ENCODE measurements at places on chromosomes 7 and 10.
A peak's percentile ranks its signal among the peaks of the same experiment; 100 is the strongest.

- DNase-seq = no peak
These were observed 48.7 kb downstream of the CH25H start for GRCh38 chr10:89158446-89158845.

- DNase-seq = no peak
These were observed 428.3 kb upstream of the NPVF start for GRCh38 chr7:25656581-25657026.

- DNase-seq = no peak
These were observed 100.1 kb downstream of the ADAM22 start for GRCh38 chr7:88034083-88034695.

DNA sequence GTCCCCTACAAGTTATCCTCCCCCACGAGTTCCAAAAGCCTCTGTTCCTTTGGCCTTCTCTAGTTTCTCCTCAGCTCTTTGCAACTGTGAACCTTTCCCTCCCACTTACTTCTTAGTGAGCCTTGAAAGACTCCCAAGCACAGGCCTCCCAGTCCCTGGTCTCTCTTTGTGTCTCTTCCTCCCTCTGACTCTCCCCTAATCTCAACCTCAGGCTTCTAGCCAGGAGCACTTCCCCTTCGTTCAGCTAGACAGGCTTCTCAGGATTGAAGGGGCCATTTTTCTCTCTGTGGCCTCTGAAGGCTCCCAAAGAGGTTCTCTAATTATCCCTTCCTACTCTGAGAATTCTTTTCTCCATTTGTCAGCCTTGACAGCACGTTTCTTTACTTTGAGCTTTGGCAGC lies 50.2 kb upstream of the PHYHIPL start:
- DNase-seq = peak; percentile 52

GRCh38 chr7:44372560-44373417 lies 47.4 kb upstream of the CAMK2B start:
- no peak for DNase-seq

GRCh38 chr7:154965014-154965413 lies 37.9 kb downstream of the PAXIP1 start:
- DNase-seq = no peak

- DNase-seq = no peak
These were observed 6.9 kb upstream of the ZNF316 start for GRCh38 chr7:6630007-6630849.

DNA sequence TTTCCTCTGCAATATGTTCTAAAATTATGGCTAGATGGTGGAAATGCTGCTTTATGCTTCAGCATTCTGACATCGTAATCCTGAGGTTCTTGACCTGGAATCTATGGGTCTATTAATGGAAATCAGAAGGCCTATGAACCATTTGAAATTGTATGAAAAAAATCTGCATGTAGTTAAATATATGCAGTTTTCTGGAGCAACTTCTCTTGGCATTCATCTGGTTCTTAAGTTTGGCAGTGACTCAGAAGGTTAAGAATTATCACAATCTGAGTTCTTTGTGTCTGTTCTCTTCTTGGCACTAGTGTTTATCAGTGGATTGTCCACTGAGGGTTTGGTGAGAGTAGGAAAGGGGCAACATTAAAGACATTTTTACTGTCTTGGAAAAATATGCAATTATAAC lies 71.1 kb upstream of the FZD1 start:
- no peak for DNase-seq

GRCh38 chr10:125721035-125721434 lies 1.5 kb downstream of the EDRF1 start:
- no peak for DNase-seq

- no peak for DNase-seq
These were observed 11.5 kb downstream of the CISD1 start for GRCh38 chr10:58280477-58280876.

GRCh38 chr7:151276666-151277590 lies 28.4 kb upstream of the SMARCD3 start:
- peak; percentile 35 for DNase-seq

- DNase-seq = no peak
These were observed 633.9 kb upstream of the POT1 start for GRCh38 chr7:125563557-125563956.

DNA sequence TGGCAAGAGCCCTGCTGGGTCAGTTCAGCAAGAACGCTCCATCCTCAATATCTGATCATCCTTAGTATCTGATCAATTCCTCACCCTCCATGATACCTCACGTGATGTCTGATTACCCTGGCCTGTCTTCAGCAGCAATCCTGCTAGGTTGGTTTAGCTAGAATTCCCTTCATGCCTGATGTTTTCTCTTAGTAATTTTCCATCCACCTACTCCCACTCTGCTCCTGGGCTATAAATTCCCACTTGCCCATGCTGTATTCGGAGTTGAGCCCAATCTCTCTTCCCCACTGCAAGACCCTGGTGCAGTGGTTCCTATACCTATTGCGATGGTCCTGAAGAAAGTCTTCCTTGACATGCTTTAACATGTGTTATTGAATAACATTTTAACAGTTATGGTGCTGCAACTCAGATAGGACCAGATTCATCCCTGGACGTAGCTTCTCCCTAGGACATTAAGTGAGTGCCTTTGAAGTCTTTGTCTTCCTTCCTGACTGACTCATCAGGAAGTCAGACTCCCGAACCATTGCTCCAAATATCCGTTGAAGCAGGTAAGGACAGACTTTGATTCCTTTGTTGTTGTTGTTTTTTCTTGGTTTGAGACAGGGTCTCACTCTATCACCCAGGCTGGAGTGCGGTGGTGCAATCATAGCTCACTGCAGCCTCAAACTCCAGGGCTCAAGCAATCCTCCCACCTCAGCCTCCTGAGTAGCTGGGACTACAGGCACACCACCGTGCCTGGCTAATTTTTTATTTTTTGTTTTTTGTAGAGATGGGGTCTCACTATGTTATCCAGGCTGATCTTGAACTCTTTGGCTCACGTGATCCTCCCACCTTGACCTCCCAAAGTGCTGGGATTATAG lies 29.4 kb upstream of the CLDN3 start:
- DNase-seq = no peak

DNA sequence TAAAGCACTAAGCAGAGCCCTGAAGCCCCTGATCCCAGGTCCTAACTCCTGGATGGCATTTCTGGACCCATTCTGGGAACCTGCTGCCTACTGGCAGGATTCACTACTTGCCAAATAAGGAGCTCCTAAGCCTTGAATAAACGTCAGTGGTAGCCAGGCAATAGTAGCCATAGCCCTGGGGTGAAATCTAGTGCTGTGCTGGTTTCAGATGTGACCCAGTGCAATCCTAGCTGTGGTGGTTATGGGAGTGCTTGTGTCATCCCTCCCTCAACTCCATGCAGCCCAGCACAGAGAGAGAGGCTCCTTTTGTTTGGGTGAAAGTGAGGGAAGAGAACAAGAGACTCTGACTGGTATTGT lies 43.7 kb downstream of the PCLO start:
- DNase-seq = no peak

GRCh38 chr10:6224781-6225180 lies 22.0 kb downstream of the PFKFB3 start:
- DNase-seq = no peak

- no peak for DNase-seq
These were observed 170.5 kb upstream of the NPSR1 start for GRCh38 chr7:34487391-34488115.

DNA sequence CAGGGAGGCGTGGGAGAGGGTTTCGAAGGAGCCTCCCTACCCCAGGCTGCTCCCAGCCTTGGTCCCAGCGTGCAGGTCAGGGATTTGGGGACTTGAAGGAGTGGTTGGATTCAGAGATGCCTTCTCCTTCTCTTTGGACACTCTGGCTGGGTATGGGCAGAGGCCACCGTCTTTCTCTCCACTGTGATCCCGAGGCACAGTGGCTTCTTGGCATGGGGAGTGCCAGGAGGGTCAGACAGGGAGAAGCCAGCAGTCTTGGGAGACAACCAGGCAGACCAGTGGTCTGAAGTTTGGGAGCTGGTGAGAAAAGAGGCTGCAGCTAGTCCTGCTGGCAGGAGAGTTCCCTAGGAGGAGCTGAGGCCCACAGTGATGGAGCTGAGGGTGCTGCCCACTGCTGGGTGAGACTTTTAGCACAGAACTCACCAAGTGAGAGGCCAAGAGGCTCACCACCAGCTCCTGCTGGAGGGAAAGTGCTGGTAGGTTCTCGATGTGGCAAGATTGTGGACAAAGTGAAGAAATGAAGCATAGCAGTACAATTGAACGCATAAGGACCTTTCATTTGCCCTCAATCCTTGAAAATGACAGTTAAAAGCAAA lies 35.2 kb upstream of the WDFY4 start:
- DNase-seq = no peak

GRCh38 chr10:72162978-72163377 lies 52.8 kb upstream of the ANAPC16 start:
- DNase-seq = no peak

DNA sequence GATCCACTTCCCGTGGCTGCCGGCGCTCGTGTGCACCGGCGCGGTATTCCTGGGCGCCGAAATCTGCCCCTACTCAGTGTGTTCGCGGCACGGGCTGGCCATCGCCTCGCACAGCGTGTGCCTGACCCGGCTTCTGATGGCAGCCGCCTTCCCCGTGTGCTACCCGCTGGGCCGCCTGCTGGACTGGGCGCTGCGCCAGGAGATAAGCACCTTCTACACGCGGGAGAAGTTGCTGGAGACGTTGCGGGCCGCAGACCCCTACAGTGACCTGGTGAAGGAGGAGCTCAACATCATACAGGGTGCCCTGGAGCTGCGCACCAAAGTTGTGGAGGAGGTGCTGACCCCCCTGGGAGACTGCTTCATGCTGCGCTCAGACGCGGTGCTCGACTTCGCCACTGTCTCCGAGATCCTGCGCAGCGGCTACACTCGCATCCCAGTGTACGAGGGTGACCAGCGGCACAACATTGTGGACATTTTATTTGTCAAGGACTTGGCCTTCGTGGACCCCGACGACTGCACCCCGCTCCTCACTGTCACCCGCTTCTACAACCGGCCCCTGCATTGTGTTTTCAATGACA lies 1.3 kb downstream of the CNNM1 start:
- DNase-seq = no peak

GRCh38 chr10:104483582-104483981 lies 129.9 kb downstream of the CFAP58 start:
- DNase-seq = no peak

DNA sequence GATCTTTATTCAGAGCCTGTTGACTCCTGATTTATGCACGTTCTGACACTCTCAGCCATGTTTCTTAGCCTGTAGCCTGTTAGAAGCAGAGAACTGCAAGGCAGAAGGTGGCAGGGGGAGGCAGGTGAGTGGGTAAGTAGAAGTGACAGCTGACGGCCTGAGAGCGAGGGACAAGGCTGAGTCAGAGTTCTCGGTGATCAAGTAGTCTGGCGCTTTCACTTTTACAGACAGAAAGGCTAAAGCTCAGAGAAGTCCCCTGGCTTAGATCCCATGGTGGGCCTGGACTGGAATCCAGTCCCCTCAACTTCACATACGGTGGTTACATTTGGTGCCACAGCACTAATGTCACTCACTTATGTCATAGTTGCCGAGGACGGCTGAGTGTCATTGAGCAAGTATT lies 139.0 kb downstream of the TACC2 start:
- no peak for DNase-seq

DNA sequence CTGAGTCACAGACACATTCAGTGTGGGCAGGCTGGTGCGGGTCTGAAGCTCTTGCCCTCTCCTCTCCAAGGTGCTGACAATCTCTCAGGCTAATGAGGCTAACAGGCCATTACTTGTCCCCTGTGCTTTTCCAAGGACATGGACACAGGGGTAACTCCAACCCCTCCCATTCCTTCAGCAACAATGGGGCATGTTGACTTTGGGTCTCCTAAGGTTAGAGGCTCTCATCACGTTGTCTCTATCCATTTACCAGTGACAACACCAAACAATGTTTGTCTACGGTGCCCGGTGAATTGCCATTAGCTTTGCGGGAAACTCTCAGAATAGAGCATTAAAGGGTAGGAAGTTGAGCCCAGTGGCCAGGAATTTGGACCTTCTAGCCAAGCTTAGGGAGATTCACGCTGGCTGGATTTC lies 101.6 kb upstream of the TNS3 start:
- DNase-seq = no peak

- no peak for DNase-seq
These were observed 106.1 kb upstream of the SLC13A1 start for GRCh38 chr7:123305840-123306375.

DNA sequence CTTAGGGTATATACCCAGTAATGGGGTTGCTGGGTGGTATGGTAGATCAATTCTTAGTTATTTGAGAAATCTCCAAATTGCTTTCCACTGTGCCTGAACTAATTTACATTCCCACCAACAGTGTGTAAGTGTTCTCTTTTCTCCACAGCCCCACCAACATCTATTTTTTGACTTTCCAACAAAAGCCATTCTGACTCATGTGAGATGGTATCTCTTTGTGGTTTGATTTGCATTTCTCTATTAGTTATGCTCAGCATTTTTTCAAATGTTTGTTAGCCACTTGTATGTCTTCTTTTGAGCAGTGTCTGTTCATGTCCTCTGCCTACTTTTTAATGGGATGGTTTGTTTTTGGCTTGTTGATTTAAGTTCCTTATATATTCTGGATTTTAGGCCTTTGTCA lies 66.4 kb downstream of the MGAM2 start:
- DNase-seq = no peak

GRCh38 chr10:92834986-92835385 lies 13.3 kb upstream of the EXOC6 start:
- DNase-seq = no peak

GRCh38 chr7:50807026-50807730 lies 24.5 kb upstream of the GRB10 start:
- DNase-seq = no peak

GRCh38 chr10:88893611-88894010 lies 13.6 kb downstream of the STAMBPL1 start:
- DNase-seq = no peak

- no peak for DNase-seq
These were observed 35.7 kb upstream of the ATXN7L1 start for GRCh38 chr7:105911961-105912575.

DNA sequence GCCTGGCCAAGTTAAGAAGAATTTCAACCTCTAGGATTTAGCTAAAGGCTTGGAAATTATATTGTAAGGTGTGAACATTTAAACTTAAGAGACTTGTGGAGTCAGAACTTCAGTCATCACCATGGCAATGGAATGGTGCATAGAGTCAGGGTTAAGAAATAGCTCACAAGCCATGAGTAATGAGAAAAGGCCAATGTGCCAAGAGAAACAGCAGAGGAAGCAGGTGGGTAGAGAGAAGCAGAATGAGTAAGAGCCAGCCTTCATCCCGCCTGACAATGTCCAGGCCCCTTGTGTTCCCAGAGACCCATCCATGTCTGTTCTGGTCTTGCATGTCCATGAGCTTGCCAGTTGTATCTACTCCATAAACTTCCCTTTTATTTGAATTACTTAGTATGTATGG lies 62.6 kb upstream of the TBX20 start:
- DNase-seq = no peak

GRCh38 chr7:48298779-48299178 lies 127.5 kb downstream of the ABCA13 start:
- DNase-seq = no peak

GRCh38 chr10:27413387-27413786 lies 90.7 kb upstream of the RAB18 start:
- DNase-seq = no peak
